ENCODE measurements at places on chromosomes 5 and 9. TPM values are rescaled to one million over a fixed set of nuclear protein-coding genes. Genes with fewer than 3 reads are reported as not detected.

- DNase-seq = no peak
Observed at GRCh38 chr9:99114846-99115500, 10.1 kb downstream of the TGFBR1 start.

- DNase-seq = no peak
Observed at GRCh38 chr9:12993466-12993865, 218.6 kb downstream of the LURAP1L start.

GRCh38 chr5:34058532-34058931 is 15.5 kb upstream of the C1QTNF3 start:
- DNase-seq = no peak

DNA sequence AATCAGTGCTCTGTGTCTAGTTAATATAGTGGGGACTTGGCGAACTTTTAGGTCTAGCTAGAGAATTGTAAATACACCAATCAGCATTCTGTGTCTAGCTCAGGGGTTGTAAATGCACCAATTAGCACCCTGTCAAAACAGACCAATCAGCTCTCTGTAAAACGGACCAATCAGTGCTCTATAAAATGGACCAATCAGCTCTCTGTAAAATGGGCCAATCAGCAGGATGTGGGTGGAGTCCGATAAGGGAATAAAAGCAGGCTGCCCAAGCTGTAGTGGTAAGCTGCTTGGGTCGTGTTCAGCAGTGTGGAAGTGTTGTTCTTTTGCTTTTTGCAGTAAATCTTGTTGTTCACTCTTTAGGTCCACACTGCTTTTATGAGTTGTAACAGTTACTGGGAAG is 3.6 kb upstream of the OTULINL start:
- DNase-seq = no peak

DNA sequence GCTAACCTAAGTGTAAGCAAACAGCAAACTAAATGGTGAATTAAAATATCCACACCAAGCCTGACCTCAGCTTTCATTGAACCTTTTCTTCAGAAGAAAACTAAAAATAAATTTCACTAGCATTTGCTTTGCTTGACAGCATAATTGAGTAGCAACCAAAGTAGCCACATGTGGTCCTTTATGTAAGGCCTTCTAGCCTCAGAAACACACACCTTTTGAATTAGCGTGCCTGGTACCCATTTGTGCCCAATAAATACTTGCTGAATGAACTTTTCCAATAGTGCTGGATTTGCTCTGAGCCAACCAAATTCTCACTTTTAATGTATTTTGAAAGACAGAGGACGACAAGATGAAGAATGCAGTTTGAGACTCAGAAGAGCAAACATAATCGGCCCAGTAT is 2.1 kb upstream of the NIPBL start:
- DNase-seq = no peak

DNA sequence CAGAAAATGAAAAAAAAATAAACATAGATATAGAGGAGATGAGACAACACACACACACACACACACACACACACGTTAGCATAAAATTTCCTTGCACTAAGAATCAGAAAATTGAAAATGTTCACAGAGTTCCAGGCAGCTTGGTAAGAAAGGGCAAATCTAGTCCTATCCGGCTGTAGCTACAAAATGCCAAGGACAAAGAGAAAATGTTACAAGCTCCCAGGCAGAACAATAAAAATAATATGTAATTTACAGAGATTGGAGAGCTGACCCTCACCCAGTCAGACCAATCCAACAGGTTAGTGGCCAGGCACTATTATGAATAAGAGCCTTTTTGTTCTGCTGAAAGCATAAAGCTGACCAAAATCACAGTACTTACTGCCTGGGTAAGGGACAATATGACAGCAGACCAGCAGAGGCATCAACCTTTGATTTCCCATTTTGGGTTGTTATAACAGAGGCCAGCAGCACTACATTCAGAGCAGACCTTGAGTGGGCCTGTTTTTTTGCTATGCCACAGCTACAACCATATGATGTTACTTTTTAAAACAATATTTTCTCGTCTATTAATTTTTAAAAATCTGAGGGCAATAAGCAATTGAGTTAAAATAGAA is 892.6 kb downstream of the TAF11L14 start:
- DNase-seq = no peak

GRCh38 chr5:61344187-61344944 is 12.3 kb downstream of the ZSWIM6 start:
- DNase-seq = no peak

- DNase-seq = no peak
Observed at GRCh38 chr9:7111413-7111812, 353.6 kb downstream of the KDM4C start.

The FSTL4 gene
- not detected for polyA plus RNA-seq

The TLX3 gene
- not detected for polyA plus RNA-seq

The ACSL6 gene
- 16.5 TPM for polyA plus RNA-seq

Data from naive thymus-derived CD8-positive, alpha-beta T cell (primary cell).